ENCODE measurements at places on chromosomes 2 and 18.
A peak's percentile ranks its signal among the peaks of the same experiment; 100 is the strongest.

- DNase-seq: no peak
Observed at GRCh38 chr18:21194871-21195771, 46.9 kb upstream of the GREB1L start.

- DNase-seq: no peak
Observed at GRCh38 chr2:24332791-24333540, 27.4 kb downstream of the ITSN2 start.

GRCh38 chr2:110768591-110768990, 36.2 kb downstream of the ACOXL start:
- no peak for DNase-seq

GRCh38 chr2:140791802-140792201, 1339.0 kb downstream of the LRP1B start:
- DNase-seq: no peak

DNA sequence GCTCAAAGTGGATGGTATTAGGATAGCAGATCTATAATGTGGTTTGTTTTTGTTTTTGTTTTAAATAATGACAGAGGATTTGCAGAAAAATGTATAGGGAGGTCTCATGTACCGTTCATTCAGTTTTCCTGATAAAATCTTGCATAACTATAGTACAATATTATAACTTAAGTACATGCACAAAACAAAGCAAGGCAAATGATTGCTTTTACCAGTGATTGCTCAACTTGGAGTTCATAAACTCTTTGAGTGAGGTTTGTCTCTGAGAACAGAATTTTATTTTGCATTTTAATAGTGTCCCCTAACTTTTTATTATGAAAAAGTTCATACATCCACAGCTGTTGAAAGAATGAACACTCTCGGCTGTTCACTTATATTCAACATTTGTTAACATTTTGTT, 96.6 kb downstream of the MAP4K4 start:
- no peak for DNase-seq

GRCh38 chr2:121825003-121825950, 69.8 kb downstream of the TSN start:
- peak; percentile 39 for DNase-seq

GRCh38 chr2:20534913-20535801, 88.3 kb downstream of the RHOB start:
- no peak for DNase-seq

- no peak for DNase-seq
Observed at GRCh38 chr2:136399667-136400289, 281.8 kb upstream of the CXCR4 start.

DNA sequence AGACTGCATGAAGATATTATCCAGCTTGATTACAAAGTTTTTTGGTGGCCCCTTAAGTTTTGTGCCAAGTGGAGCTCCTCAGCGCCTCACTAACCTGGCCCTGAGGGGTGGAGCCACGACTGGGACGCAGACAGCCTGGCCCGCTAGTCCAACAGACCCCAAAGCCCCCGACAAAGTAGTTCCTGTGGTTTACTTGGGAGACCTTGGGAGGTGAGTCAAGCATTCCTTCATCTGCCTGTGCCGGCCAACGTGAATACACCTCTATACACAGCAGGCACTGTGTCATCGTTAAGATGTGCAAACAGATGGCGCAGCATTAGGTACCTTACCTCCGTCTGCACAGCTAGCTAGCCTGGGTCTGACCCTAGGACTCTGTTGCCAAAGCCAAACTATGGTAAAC, 55.0 kb upstream of the LAMA1 start:
- DNase-seq: no peak

DNA sequence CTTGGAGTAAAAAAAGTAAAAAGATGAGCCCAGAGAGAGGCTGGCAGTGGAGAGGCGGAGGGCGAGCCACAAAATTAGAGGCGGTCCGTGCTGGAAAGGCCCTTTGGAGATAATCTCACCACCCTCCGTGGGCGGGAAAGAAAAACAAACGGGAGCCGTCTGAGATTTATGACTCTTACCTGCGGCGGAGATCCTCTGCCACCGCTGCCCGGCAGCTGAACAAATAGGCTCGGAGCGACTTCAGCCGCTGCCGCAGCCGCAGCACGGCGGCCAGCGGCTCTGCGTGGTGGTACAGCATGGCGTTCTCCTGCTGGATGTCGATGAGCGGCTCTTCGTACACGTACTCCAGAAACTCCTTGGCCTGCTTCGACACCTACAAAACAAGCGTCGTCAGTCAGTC, 94.6 kb downstream of the PLEKHM3 start:
- DNase-seq: peak; percentile 78

DNA sequence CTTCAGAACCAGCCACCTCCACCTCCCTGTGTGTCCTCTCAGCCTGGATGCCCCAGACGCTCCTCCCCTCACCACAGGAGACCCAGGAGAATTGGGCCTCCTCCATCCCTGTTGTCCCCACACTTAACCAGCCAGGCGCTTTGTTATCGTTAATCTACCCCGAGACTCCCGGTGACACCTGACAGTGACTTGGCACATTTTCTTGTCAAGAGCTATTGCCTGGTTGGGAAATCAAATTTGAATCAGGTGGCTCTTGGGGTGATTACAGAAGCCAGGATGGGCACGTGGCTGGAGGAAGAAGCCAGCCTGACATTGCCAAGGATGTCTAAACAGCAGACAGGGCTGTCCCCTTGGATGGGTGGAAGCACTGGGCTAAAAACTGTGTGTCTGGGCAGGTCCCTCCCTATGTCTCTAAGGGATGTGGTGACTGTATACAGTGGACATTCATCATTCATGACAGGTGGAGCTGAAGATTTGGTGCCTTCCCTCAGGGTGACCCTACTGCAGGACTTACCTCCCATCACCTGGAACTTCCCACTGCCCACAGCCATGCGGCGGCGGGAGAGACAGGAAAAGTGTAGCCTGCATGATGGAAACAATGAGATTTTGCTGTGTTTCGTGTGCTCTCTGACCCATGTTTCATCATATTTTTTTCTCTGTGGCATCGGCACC, 157.2 kb upstream of the CAPN13 start:
- no peak for DNase-seq

DNA sequence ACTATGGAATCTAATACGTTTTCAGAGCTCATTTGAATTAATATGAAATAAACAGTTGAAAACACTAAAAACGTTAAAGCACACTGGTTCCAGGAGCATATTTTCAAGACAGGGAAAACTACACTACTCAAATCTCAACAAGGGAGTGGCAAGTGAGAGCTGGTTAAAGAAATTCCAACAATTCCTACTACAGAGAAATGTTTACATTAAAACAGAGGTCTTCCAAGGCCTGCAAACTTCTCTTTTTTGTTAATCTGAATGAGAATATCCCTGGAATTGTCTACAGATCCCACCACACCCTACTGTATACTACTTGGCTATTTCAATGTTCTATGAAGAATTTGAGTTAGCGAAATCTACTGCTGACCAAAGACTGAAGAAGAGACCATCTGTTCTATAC, 231.5 kb downstream of the ZEB2 start:
- no peak for DNase-seq

DNA sequence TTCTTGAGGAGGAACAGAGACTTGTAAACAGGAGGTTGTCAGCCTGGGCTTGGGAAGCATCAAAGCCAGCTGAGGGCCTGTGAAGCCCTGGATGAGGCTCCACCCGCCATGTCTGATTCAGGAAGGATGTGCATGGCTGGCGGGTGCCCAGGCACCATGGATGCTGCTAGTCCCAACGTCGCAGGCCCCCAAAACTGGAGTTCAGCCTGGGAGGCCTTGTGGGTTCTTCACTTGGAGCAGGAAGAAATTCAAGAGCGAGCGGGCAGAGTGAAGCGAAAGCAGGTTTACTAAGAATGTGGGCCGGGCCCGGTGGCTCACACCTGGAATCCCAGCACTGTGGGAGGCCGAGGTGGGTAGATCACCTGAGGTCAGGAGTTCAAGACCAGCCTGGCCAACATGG, 12.1 kb upstream of the PXDN start:
- no peak for DNase-seq

GRCh38 chr2:118689456-118689855, 158.0 kb downstream of the EN1 start:
- DNase-seq: no peak

- DNase-seq: no peak
Observed at GRCh38 chr2:191899410-191899809, 52.5 kb upstream of the CAVIN2 start.

DNA sequence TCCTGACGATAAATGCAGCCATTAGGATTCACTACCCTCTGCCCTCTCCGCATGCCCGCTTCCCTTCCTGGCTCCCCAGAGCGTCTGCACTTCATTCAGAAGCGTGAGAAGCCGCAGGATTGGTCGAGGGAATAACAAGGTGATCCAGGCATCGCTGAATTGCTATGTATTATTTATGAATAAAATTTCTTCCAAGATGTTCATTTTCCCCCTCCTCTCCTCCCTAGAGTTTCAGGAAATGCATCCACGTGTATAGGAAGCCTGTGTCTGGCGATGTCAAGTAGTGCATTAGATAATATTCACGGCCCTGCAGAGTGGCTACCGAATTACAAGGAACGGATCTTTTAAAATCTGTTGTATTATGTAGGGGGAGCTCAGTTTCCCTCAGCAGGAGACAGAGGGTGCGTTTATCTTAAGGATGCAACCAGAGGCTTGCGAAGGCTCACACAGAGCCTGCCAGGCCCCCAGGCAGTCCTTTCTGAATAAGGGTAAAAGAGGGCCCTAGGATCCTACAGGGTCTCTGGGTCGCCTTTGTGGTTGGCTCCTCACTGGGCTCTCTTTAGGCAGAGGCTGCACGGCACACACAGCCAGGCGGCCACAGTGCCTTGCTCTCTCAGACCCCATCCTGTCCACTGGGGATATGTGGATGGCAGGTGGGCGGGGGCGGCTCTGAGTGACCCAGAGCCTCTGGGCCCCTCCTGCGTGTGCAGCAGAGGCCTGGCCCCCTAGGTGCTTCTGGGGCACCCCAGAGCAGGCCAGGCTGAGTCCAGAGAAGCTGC, 224.1 kb upstream of the PXDN start:
- DNase-seq: no peak

DNA sequence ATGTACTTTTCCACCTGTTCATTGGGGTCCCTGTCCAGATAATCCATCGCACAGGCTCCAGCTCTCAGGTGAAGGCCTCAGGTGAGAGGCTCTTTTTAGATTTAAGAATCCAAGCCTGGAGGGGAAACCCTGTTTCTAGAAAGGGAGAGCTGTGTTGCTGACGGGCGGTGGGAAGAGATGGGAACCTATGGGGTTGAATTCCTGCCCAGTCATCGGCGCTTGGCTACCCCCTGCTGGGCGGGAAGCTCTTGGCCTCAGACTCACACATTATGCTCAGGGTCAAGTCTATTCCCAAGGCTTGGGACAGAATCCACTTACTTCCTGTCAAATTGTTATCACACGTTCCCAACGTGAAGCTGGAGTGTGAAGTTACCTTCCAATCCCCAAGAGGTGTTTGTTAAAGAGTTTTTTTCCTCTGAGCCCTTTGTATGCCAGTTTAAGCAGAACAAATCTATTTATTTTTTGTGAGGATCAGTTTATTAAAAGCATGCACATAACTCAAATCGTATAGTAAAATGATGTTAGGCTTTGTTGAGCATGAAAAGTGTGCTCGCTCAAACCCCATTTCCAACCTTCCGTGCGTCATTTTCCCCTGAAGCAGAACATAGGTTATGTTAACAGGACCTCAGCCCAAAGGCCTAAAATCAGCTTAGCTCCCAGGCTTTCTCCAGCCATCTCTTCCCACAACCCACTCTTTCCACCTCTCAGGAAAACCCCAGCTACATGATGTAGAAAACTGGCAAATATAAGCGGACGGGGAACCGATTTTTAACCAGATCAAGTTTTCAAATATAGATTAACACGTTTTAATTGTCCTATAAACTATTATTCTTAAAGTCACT, 181.7 kb upstream of the ETAA1 start:
- DNase-seq: no peak

DNA sequence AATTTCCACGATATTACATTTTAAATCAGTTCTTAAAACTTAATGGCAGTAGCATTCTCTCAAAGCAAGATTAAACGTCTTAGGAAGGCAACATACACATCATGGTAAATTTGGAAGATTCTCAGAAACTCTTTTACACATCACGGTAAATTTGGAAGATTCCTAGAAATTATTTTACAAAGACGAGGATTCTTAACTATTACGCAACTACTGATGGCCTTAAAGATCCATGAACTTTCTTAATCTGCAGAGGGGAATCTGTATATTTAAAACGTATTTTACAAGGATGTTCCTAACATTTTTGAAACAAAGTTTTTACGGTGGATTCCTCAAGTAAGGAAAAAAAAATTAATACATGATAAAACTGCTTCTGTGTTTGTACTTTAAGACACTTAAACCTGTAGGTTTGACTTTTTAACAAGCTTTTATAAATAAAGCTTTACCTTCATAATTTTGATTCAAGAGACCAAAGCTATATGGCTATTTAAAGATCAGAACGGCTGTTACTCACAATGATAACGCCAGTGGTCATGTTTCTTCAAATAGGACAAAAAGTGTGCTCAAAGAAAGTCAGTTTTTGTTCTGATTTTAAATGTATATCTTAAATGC, 1.7 kb downstream of the ATF2 start:
- no peak for DNase-seq

DNA sequence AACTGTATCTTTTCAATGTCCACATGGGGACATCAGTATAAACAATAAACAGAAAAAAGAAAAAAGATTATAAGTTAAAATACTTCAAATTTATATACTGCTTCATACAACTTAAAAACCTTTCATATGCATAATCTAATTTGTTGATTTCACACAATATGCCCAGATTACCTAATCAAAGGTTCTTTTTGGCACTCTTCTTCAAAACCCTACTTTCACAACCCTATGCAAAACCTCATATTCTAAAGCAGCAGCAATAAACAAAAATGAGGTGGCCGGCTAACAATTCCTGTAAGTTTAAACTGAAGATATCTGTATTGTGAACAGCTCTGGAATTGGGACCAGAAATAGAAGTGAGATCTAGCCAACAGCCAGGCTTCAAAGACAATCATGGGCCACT, 28.6 kb downstream of the STK17B start:
- DNase-seq: no peak

- DNase-seq: no peak
Observed at GRCh38 chr2:43152186-43152585, 74.2 kb downstream of the ZFP36L2 start.

DNA sequence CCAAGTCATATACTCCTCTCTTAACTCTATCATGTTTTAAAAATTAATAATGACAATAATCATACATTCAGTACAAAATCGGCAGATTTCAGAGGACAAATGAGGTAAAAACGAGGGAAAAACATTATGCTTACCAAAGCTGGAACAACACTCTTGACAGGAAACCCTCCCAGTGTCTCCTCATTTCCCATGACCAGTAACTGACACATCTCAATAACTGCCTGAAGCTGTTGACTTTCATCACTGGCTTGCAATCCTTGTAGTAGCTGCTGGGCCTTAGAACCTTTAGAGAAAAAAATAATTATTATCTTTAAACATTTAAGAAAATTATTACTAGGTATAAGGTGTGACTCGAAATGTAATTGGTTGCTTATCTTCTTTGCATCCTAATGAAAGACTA, 103.6 kb downstream of the TRIP12 start:
- DNase-seq: no peak

GRCh38 chr2:53630026-53630606, 137.5 kb upstream of the CHAC2 start:
- no peak for DNase-seq

GRCh38 chr2:207766697-207767460, 2.8 kb downstream of the FZD5 start:
- DNase-seq: no peak

GRCh38 chr2:5590886-5591285, 101.3 kb upstream of the SOX11 start:
- DNase-seq: no peak

Data from NCI-H2081 treated with DMSO at 0.1 percent for 48 hours (cell line).